Stimulated activated CD8-positive, alpha-beta memory T cell treated with anti-CD3 and anti-CD28 coated beads, Interleukin-15, amount 100 ng/mL, for 24 hours (primary cell): ENCODE measurements at places on chromosomes 5 and 9.

DNA sequence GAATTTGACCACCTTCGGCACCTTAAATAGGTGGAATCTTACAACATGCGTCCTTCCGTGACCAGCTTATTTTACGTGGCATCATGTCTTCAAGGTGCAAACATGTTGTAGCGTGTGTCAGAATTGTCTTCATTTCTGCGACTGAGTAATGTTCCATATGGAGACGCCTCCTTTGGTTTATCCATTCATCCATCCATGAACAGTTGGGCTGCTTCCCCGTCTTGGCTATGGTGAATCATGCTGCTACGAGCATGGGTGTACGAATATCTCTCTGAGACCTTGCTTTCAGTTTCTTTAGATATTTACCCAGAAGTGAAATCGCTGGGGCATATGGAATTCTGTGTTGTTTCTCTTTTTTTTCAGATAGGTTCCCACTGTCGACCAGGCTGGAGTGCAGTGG, 391.9 kb upstream of the IRX2 start:
- no peak for DNase-seq

GRCh38 chr9:75089373-75089766, 1.1 kb downstream of the OSTF1 start:
- no peak for DNase-seq

GRCh38 chr9:133141833-133142595, 21.0 kb upstream of the RALGDS start:
- no peak for DNase-seq

DNA sequence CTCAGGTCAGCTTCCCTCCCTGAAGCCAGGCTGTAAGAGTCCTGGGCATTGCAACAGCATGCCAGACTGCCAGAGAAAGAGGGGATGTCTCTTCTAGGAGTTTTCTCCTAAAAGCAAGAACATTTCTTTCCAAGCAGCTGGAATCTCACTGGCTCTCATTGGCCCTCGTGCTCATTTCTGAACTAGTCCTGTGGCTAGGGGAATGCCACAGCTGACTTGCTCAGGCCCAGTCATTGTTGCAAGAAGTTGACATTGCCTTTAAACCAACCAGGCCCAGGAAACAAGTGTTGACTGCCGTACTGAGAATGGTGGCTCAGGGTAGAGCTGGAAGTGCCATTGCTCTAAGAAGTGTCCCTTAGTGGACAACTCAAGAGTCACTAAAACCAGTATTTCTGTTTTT, 15.0 kb upstream of the CEP120 start:
- no peak for DNase-seq

DNA sequence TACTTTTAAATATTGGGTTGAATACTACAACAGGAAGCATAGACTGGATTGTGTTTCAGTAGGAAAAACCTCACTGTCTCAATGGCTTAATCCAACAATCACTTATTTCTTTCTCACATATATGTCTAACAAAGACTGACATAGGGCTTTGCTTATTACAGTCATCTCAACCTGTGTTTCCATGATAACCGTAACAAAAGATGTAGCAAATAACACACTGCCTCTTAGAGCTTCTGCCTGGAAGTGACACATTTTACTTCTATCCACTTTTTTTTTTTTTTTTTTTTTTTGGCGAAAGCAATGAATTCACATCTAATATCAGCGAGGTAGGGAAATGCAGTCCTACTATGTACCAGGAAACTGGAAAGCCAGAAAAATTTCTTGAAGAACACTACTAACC, 204.9 kb upstream of the CDKN2B start:
- DNase-seq: no peak

DNA sequence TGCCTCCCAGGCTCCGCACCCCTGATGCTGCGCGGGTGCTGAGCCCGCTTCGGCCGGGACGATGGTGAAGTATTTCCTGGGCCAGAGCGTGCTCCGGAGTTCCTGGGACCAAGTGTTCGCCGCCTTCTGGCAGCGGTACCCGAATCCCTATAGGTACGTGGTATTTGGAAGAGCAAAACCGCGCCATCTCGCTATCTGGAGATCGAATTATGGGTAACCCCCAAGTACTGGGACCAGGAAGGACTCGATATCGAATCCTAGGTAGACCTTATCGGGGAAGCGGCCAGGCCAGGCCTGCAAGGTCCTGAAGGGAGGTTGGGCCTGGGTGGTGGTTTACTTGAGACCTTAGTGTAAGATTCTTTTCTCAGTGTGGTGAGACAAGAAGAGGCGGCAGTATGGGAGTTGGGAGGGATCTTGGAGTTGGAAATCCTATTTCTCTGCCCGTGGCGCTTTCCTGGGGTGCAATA, 359 bp downstream of the PRELID1 start:
- DNase-seq: no peak

- no peak for DNase-seq
Observed at GRCh38 chr9:89427621-89428221, 70.2 kb downstream of the SEMA4D start.

DNA sequence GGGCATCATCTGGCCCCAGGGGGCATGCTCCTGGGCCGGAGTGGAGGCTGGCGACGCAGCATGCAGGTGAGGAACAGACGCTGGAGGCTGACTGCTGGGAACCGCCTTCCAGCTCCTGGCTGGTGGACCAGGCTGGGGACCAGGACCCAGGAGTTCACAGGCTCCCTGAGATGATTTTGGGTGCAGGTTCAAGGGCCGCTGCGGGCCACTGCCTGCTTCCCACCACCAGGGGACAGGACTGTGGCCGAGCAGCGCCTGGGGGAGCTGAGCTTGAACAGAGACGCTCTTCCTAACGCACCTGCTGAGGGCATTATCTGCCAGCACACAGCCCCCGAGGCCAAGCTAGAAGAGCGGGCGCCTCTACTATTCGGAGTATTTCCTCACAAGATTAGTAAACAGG, 132.1 kb upstream of the RAPGEF1 start:
- DNase-seq: no peak

DNA sequence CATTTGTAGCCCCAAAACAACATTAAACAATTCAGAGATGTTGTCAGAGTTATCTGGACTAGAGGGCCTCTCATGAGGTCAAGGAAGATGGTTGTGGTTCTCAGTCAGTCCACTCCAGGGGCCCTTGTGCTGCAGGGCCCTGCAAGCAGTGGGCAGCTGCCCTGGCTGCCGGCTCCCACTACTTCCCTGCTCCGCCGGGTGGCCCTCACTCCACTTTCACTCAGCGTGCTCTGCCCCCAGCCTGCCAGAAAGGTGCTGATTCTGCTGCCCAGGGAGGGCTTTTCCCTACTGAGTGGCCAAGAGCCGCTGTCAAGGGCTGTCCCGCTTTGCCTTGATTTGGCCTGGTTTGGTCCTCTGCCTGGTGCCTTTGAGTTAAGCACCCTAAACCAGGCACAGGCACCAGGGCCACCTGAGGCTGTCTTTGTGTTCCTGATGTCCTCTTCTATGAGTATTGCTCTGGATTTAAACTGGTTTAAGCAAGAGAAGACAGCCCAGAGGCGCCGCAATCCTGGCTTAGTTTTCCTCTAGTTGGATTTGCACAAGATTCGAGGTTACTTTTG, 117.2 kb downstream of the GADD45G start:
- no peak for DNase-seq

GRCh38 chr9:71762900-71763653, 5.2 kb downstream of the CEMIP2 start:
- no peak for DNase-seq

- no peak for DNase-seq
Observed at GRCh38 chr5:82168294-82168693, 109.9 kb downstream of the RPS23 start.

DNA sequence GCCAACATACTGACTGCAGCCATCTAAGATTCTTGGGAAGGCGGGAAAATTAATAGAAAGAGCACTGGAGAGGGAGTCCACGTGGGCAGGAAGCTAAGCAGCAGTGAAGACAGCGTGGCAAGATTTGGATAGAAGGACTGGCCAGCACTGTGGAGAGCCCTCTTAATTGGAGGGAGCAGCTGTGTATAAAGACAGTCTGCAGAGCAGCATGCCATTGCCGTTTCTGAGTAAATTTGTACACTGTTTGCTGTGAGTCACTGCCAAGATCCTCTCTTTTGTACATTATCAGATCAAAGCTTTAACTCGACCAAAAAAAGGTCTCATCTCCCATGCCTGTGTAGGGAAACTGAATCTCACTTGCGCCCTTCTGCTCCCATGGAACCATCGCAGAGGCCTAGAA, 45.3 kb downstream of the INSYN2B start:
- no peak for DNase-seq

DNA sequence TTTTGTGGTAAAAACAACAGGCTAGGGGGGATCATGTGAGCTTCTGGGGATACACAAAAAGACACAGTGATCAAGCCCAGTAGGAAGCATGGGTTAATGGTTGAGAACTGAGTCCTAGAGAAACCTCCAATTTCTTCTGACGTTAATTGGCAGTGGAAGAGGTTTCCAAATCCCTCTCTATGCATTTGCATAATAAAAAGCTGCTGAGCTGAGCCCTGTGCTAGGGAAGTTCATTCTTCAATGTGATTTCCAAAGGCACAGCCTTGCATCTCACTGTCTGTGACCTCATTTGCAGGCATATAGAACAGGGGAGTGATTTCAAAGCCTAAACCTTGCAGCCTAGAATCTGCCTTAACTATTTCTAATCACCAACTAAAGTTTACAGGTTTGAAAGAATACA, 812 bp downstream of the DNAH5 start:
- no peak for DNase-seq

GRCh38 chr5:81768935-81769452, 18.1 kb upstream of the SSBP2 start:
- DNase-seq: no peak

DNA sequence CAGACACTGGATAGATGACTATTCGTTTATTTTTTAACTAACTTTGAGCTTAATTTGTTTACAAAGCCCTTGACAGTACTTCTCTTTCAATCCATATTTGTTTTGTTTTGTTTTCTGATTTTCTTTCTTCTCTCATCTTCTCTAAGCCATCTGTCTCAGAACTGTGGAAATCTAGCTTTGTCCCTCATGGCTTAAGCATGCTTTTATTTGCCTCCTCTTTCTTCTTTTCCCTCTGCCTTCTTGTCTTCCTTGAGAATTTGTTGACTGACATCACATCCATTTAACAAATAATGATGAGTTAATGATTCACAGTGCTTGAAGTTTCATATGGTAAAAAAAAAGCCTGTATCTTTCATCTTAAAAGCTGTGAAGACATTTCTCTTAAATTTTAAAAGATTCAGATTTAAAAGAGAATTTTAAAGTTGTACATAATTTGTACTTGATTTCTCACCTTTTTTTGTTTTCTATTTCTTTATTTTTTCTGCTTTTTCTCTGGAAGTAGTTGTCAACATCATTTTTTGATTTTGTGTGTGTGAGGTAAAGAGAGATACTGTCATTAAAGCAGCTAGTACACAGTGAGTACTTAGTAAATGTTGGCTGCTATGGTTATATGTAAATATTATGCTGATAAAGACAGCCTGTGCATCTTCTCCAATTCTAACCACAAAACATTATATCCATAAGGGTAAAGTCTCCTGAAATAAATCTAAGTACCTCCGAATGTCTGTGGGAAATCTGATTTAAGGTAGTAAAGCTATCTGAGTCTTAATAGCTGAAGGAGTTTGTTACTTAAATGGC, 13.9 kb upstream of the SGCD start:
- DNase-seq: no peak

DNA sequence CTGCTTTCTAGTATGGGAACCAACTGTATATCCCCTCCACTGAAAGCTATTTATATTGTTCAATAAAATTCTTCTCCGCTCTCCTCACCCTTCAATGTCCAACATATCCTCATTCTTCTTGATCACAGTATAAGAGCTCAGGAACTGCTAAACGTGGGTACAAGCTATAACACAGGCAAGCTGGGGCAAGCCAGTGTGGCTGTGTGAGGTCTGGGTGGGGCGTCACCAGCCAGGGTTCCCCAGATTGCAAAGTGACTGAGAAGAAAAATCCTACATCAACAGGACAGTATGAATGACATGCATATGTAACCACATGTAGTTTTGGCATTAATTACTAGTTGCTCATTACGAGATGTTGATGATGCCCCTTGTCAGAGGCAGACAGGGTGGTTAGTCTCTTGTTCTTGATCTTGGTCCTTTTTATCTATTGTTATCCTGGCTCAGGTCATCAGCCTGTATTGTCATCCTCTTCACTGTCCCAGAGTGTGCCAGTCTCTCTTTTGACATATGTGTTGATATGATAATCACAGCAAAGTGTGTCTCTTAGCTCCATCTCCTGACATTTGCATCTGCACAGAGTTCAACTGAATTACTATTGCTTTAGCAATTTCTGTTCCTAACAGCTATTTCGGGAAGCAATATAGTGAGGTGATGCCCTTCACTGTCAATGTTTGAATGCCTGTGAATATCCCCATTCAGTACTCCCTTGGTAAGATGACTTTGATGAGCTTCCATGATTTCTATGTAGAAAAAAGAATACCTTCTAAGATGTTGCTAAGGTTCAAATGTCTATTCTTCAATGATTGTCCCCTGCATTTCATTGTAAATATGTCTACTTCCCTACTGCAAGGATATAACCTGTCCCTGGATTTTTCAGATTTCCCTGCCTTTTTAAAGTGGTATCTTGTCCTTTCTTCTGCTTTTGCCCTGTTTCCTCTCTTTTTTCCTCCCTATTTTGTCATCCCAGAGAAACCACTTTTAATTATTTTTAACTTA, 140.3 kb downstream of the MAT2B start:
- no peak for DNase-seq

DNA sequence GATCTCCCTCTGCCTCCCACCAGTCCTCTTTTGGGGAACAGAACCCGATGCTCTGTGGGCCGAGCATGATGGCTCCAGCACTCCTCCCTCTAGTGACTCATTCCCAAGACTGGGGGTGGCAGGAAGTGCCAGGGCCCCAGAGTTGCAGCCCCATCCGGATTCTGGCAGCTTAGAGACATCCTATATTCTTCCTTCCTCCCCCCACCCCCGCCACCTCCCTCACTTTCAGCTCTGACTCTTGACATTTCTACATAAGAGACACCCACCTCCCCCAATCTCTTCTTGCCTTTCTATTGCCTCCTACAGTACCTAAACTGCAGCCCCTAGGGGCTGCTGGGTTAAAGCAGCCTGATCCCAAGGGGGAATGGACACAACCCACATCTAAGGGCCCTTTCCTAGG, 47.1 kb upstream of the MATR3 start:
- peak; percentile 18 for DNase-seq

GRCh38 chr5:141641634-141642267, 5.0 kb downstream of the RELL2 start:
- DNase-seq: no peak

DNA sequence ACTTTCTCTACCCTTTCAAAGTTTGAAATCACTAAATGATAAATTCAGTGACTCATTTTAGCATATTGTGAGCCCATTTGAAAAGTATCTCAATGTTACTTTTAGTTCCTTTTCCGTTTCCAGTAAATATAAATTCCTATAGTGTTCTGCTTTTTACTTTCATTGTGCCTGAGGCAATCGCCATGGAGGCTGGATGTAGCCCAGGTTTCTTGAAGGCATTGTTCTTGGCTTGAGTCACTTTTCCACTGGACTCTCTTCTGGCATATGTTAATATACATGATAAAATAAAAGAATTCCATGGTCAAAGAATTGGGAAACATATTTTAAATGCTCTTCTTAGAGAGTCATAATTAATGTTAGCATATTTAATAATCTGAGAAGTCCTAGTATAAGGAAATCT, 327.0 kb downstream of the IZUMO3 start:
- DNase-seq: no peak

GRCh38 chr9:108058135-108058814, 568.7 kb upstream of the KLF4 start:
- DNase-seq: no peak
